Activated CD8-positive, alpha-beta memory T cell treated with anti-CD3 and anti-CD28 coated beads for 48 hours (primary cell): ENCODE measurements at places on chromosomes 12 and 14.

DNA sequence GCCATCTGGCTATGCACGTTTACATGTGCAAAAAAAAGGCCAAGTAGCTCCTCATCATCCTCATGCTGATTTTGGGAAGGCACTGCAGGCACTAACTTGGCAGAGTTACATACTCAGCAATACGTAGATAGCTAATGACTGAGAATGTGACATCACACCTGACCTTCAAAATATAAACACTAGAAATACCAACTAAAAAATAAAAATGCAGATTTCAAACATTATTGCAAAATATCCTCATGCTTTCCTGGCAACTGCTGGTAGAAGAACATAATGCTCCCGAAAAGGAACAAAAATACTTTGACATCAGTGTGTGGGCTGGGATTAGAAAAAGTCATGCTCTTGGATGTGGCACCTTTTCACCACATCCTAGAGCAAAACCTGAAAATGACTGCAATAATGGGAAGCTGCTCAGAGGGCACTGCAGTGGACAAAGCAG lies 153.2 kb upstream of the ABCD2 start:
- no peak for DNase-seq

- DNase-seq, result no peak
Measured at GRCh38 chr12:20174528-20175175, 193.7 kb upstream of the PDE3A start.

GRCh38 chr12:94073441-94074051 lies 74.8 kb upstream of the PLXNC1 start:
- DNase-seq, result no peak

DNA sequence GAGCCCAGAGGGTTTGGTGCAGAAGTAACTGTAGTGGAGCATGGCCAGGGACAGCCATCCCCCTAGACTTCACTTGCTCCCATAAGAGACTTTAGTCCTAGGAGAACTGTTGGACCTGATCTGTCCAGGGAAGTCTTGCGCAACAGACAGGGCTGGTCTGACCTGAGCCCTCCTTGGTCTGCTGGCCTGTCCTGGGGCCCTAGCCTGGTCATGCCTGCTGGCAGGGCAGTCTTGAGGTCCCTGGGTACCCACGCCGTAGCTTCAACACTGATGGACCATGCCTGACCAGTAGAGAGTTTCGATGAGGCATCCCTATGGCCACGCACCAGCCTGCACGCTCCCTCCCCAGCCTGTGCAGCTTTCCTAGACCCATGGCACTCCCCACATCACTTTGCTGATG lies 305.7 kb downstream of the GPHN start:
- no peak for DNase-seq

DNA sequence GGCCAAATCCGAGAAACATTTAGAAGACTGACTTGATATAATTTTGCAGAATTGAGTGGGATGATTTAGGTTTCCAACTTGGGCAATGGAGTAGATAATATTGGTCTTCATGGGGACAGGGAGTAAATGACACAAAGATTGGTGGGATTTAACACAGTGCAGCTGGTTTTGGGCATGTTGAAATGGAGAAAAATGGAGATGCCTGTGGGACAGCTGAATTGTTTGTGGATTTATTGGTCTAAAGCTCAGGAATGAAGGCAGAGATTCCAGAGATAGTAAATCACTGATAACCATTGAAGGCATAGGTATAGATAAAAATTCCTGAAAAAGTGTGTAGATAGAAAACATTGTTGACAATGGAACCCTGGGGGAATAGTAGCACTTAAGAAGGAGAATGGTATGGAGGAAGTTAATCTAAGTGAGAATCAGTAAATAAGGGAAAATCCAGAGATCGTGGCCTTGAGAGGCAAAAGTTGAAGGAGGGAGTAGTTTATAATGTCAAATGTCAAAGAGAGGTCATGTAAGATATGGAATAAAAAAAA lies 120.9 kb upstream of the ATP2B1 start:
- DNase-seq, result no peak
